ENCODE measurements at places on chromosomes 5 and 9.

DNA sequence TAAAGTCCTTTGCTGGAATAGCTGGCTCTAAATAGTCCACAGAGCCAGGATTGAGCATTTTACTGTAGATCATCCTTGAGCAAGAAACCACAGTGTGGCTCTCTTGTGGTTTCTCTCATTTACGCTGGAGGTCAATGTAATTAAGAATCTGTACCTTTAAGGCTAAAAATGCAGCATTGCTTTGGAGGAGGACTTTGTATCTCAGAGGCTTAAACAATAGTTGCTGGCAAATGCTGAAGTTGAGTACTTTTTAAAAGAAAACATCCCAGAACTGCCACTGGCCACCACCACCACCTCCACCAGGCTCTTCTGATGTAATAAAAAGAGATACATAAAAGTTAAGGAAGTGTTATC lies 177.3 kb upstream of the ADAMTSL1 start:
- DNase-seq, result no peak

DNA sequence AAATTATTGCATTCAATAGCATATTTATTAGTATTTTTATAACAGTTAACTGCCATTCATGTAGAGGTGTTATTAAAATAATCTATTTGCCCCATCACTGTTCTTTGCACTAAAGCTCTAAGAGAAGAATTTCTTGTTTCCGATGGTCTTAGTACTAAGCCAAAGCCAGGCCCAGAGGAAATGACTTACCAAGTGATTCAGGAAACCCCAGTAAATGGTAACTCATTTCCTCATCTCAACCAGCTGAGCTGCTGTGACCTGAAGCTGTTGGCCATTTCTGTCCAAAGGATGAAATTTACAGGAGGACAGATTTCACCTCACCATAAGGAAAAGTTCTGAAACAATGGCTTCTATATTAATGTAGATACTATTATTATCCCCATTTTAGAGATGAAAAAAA lies 117.0 kb downstream of the PIK3R1 start:
- no peak for DNase-seq

- no peak for DNase-seq
These were observed 96.5 kb upstream of the SMARCA2 start for GRCh38 chr9:1918622-1919021.

- DNase-seq, result no peak
These were observed 5.8 kb upstream of the SNAPC3 start for GRCh38 chr9:15416880-15417279.

GRCh38 chr9:27430750-27431535 lies 93.1 kb upstream of the IFNK start:
- no peak for DNase-seq

DNA sequence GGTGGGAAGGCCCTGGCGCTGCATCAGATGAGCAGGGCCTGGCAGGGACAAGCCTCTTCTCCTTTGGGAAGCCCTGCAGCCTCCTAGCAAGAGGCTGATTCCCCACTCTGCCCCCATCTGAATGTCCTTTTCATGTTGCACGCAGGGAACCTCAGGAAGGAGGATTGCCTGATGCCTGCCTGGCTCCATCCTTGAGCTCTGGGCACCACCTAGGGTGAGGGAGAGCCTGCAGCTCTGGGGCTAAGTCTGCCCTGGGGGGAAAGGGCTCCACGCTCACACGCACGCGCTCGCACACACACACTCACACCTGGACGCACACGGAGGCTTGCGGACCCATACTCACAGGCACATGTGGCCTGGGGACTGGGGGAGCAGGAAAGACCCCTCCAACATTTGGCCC lies 86.6 kb downstream of the LMX1B start:
- no peak for DNase-seq
